IMR-90 (cell line): ENCODE measurements at places on chromosomes 11 and 22.

DNA sequence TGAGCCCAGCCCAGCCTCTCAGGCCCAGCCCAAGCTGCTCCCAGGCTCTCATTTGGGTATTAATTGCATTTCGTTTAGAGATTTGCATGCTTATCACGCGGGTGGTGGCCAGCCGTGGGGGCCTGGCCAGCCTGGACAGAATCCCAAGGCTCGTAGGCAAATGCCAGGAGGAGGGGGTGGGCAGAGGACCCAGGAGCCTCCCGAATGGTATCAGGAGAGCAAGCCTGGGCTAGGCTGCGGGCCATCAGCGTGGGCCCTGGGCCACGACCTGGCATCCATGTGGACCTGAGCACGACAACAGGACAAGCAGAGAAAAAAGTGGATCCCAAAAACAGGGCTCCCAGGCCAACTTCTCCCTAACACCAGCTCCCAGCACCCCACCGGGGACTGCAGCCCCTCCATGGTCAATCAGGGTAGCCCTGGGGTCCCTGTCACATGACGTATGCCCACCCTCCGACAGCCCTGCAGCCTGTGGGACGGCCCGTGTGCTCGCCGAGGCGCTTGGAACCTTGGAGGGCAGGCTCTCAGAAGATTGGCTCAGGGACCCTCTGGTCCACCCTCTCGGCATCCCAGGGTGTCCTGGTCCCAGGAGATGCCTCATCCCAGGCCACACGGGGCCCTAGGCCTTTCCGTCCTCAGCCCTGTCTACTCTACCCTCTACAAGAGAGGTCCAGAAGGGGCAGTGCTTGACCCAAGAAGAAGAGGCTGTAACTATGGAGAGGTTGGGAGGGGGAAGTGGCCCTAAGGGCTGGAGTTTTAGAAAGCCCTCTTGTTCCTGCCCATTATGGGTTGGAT lies 8.8 kb downstream of the ASCL2 start:
- DNase-seq: no peak

GRCh38 chr11:61954851-61955421 lies 4.8 kb downstream of the BEST1 start:
- peak; percentile 87 for DNase-seq

DNA sequence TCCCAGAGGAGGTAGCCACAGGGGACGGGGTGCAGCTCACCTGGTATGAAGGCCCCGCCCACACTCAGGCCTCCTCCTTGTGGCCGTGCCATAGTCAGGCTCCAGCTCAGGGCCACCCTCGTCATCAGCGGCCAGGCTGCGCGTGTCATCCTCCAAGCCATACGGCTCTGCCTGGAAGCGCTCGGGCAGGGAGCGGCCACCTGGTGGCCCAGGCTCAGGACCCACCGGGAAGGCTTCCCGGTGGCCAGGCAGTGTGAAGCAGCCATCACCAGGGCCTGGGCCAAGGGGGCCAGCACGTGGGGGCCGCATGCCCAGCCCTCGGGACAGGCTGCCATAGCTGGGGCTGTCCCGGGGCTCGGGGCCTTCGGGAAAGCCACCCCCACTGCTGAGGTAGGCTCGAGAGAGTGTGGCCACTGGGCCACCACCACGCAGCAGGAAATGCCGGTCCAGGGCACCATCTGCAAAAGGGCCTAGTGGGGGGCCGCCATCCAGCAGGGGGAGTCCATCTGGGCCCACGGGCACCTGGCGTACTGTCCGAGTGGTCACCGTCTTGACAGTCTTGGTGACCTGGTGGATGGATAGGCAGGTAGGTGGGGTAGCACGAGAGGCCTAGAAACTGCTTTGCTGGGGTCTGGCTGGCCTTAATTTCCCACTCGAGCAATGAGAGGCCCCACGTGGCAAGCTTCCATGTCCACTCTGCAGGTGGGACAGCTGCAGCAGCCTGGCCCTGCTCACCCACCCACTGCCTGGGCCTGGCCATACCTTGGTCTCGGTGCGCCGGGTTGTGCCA lies 35.3 kb downstream of the ARVCF start:
- DNase-seq: no peak

- DNase-seq: no peak
Observed at GRCh38 chr11:8016440-8016839, 29.3 kb downstream of the EIF3F start.

DNA sequence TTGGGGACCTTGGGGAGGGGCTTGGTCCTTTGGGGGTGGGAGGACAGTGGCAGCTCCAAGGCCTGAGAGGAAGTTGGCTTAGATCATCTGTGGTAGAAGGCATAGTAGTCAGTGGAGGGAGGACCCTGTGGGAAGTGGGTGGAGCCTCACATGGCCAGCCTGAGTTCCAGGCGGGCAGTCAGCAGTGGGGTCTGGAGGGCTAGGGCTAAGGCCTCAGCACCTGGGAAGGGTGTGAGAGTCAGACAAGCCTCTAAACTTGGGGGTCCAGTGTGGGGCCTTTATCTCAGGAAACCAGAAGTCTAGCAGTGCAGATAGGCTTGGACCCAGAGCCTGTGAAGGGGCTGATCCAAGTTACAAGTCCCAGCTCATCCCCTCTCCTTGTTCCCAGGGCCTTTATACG lies 4.0 kb downstream of the NLRX1 start:
- no peak for DNase-seq

- DNase-seq: peak; percentile 97
Observed at GRCh38 chr11:122186439-122187080, 70.5 kb upstream of the BLID start.

GRCh38 chr11:47725442-47726117 lies 10.4 kb upstream of the AGBL2 start:
- DNase-seq: no peak

- no peak for DNase-seq
Observed at GRCh38 chr11:131664816-131665215, 294.4 kb downstream of the NTM start.

DNA sequence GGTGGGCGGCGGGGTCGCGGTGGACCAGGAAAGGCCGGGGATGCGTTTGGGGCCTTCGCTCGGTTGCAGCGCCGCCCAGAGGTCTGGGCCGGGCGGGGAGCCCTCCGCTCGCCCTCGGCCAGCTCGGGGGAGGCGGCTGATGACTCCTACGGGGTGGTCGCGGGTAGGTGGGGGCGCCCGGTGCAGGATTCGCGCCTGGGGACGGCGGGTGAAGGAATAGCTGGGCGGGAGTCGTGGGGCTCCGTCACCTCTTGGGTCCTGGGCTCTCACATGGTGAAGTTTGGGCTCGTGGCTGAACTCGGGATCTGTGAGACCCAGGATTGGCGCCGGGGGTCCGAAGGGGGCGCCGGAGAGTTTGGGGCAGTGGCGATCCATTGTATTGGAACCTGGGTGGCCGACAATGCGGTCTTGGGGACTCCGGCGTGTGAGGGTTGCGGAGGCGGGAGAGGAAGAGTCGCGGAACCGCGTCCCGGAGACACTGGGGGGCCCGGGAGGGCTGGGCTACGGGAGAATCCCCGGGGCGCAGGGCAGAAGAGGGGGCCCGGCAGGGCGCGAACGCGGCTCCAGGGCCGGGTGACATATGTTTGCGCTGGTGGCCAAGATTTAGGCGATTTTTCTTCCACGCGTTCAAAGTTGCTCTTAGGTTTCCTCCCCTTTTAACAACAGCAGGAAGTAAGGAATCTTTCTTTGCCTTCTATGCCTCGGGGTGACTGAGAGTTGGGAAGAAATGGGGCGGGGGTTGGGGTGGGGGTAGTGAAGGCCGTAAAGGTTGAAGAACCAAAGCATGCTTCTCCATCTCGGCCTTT lies 935 bp downstream of the QSER1 start:
- peak; percentile 26 for DNase-seq

- peak; percentile 27 for DNase-seq
Observed at GRCh38 chr11:119108146-119108856, 1.2 kb downstream of the C2CD2L start.

GRCh38 chr11:95451261-95451660 lies 220.3 kb upstream of the SESN3 start:
- no peak for DNase-seq

- DNase-seq: no peak
Observed at GRCh38 chr11:17651061-17651460, 68.3 kb upstream of the MYOD1 start.

GRCh38 chr11:1756791-1757771 lies 6.6 kb downstream of the CTSD start:
- DNase-seq: no peak

DNA sequence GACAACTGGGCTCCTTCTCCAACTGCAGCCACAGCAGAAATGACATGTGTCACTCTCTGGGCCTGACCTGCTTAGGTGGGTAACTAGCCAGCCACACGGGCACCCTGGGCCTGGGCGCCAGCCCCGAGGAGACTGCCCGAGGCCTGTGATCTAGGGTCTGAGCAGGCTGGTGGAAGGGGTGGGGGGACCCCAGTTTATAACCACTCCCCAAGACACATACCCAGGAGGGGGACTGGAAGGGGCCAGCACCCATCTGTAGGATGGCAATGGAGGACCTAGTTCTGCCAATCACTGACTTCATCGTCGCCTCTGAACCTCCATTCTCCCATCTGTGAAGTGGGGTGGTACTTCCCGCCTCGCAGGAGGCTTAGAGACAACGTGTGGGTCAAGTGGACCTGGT lies 16.1 kb downstream of the CD5 start:
- DNase-seq: no peak

- no peak for DNase-seq
Observed at GRCh38 chr11:123334925-123335324, 95.1 kb upstream of the GRAMD1B start.

- peak; percentile 87 for DNase-seq
Observed at GRCh38 chr11:71453037-71453917, at the start of gene NADSYN1. TSS of gene NADSYN1 (plus strand) at chr11:71453203. CDS start at chr11:71453297, 94 bp downstream.

GRCh38 chr11:59859673-59860072 lies 6.6 kb downstream of the TCN1 start:
- DNase-seq: no peak

DNA sequence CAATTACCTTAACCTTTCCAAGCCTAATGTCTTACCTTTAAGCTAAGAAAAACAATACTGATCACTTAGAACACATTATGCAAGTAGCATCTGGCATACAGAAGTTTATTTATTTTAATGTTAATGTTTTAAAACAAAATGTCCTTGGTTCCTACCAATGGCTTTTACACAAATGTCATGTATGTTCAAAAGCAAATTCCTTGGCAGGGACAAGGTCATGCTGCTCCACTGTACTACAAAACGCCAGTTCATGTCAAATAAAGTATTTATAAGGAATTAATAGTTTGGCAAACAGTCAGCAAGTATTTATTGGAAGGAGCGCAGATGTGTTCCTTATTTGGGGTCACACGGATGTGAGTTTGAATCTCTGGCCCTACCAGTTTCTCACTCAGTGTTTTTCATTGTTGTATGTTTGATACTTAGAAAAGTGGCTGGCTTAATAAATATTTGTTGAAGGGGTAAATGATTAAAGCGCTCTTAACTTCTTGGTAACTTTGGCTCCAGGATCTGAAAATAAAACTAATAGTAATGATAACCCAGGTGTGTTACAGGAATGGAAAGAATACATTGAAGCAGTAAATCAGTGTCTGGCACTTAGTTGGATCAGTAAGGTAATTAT lies 18.6 kb downstream of the DDI1 start:
- no peak for DNase-seq

GRCh38 chr11:26620282-26621045 lies 48.4 kb upstream of the MUC15 start:
- DNase-seq: no peak

- DNase-seq: no peak
Observed at GRCh38 chr11:127950162-127950561, 637.2 kb downstream of the ETS1 start.

- DNase-seq: no peak
Observed at GRCh38 chr11:100689141-100689540, 2.1 kb downstream of the ARHGAP42 start.

DNA sequence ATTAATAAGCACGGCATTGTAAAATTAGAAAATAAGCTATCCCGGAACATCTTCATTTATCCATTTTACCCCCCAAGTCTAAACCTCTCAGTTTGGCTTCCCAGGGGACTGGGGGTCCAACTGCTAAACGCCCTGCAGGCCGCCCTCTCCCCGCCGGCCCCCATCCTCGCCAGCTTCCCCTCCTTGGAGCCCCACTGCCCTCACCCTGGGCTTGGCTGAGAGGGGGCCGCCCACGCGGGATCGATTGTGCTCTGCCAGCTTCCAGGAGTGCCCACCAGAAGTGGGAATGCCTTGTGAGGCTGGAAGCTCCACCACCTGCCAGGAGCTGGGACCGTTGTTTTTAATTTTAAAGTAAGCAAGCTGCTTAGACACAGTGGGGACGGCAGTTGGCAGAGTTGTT lies 353.5 kb downstream of the TBC1D22A start:
- DNase-seq: no peak

- DNase-seq: no peak
Observed at GRCh38 chr22:32880505-32880892, 79.0 kb downstream of the TIMP3 start.

DNA sequence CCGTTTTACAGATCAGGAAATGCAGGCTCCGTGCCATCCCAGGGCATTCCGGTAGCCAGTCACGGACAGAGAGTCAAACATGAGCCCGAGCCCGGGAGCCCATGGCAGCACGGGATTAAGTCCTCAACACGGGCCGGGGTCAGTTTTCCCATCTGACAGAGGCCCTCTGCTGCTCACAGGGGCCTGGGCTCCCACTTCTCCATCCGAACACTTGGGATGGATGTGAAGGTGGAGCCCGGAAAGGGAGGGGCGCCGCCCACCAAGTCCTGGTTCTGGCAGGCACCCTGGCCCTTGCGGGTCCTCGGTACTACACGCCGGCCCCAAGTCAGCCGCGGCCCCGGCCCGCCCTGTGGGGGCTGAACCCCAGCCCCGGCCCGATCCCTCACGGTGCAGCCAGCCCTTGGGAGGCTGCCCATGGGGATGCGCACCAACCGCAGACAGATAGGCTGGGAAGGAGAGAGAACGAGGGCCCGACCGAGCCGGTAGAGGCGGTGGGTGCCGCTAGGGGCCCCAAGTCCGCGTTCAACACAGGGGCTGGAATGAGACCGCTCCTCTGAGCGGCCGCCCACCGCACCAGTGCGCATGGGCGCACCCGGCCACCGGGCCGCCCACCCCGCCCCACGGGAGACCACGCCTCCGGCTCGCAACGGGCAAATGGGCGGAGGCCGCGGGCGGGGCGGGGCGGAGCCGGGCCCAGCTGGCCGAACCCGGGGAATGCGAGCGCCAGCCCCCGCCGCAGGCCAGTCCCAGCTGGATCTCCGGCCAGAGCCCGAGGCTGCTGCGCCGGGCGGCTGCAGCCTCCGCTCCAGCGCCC lies at the start of gene CAPN5:
CAPN5 (plus strand) TSS at position 743 of the 814 bp plus-strand sequence. CDS start 17,916 bp downstream, outside the sequence.
- DNase-seq: peak; percentile 92

GRCh38 chr11:129613071-129613470 lies 202.6 kb upstream of the TMEM45B start:
- DNase-seq: no peak

GRCh38 chr11:102458548-102458947 lies 6.0 kb upstream of the TMEM123 start:
- no peak for DNase-seq

GRCh38 chr22:19203834-19204233 lies 25.3 kb upstream of the SLC25A1 start:
- DNase-seq: no peak

DNA sequence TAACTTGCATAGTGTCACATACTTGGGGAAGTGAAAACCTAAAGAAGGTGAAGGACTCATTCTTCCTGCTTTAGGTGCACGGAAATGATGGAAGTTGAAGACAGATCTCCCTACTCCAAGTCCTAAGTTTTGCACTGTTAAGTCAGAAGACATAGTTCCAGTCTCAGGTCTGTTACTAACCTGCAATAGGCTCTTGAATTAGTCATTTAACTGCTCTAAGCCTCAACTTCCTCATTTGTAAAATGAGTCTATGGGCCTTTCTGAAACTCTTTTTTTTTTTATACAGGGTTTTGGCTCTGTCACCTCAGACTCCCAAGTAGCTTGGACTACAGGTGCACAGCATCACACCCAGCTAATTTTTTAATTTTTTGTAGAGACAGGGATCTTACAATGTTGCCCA lies 30.8 kb upstream of the POU2AF1 start:
- no peak for DNase-seq
